ENCODE measurements at places on chromosomes 5 and 9. TPM values are rescaled to one million over a fixed set of nuclear protein-coding genes. Genes with fewer than 3 reads are reported as not detected.

Gene PTPRD
- total RNA-seq = 210 TPM

Gene CXCL14
- total RNA-seq = 16.0 TPM

Gene NIPAL4
- total RNA-seq = 5.0 TPM

Gene ITK
- 1.1 TPM for total RNA-seq

Gene PCA3
- total RNA-seq = 0.26 TPM

Gene RFX3
- total RNA-seq = 24.7 TPM

Gene ESM1
- 1.8 TPM for total RNA-seq

Gene C5orf58
- not detected for total RNA-seq

Gene BARX1
- total RNA-seq = not detected

Gene SH3RF2
- total RNA-seq = 1.0 TPM

Gene SPINK1
- 274 TPM for total RNA-seq

Gene F2RL1
- 8.2 TPM for total RNA-seq

Gene CNTNAP3B
- total RNA-seq = 50.2 TPM

Gene ZMYND19
- total RNA-seq = 7.9 TPM

Gene ASPN
- 298 TPM for total RNA-seq

Gene RNF183
- total RNA-seq = 0.26 TPM

Gene SOWAHA
- 0.48 TPM for total RNA-seq

Measured in urinary bladder (tissue), 4 donors.